NCI-H1417 (cell line): ENCODE measurements at places on chromosomes 11 and 22.

- DNase-seq, result no peak
Measured at GRCh38 chr11:132008872-132009271, 638.5 kb downstream of the NTM start.

GRCh38 chr11:209275-210121 is 2.0 kb downstream of the RIC8A start:
- DNase-seq, result no peak

DNA sequence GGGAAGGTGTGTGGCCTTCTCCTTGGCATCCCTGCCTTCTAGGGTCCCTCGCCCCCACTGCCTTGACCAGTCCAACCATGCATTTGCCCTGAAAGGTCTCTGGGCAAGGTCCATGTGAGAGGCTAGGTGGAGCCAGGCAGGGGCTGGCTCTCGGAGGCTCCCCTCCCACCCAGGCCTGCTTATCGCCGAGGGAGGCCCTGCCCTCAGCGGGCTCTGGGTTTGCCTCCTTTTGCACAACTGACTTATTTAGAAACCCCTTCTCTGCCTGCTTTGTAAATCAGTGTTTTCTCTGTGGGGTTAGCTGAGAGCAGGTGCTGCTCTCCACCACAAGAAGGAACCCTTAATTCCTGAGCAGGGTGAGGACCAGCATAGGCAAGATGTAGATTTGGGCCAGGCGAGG is 47.7 kb downstream of the CD82 start:
- no peak for DNase-seq

- DNase-seq, result no peak
Measured at GRCh38 chr22:38305471-38306448, 11.5 kb downstream of the CSNK1E start.

DNA sequence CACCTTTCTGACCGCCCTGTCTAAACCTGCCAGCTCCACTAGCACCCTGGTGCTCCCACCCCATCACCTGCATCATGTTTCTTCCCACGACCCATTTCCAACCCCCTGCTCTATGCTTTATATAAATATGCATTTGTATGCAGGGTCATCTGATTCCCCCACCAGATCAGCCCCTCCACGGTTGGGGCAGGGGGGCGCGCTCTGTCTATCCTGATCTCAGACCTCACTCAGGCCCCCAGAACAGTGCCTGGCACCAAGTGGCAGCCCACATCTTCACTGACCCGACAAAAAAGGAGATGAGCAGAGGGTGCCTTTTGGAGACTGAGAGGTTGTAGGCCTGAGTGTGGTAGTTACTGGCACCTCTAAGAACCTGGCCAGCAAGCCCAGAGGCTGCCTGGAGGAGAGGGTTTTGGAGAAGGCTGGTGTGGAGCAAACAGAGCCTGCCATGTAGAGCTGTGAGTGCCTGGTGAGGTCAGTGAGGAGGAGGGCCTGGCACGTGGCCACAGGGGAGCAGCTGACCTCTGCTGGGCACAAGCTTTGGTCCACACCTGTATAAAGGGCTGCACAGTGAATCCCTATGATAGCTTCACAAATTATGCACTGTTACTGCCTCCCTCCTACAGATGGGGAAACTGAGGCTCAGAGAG is 86.3 kb upstream of the RTL6 start:
- no peak for DNase-seq

DNA sequence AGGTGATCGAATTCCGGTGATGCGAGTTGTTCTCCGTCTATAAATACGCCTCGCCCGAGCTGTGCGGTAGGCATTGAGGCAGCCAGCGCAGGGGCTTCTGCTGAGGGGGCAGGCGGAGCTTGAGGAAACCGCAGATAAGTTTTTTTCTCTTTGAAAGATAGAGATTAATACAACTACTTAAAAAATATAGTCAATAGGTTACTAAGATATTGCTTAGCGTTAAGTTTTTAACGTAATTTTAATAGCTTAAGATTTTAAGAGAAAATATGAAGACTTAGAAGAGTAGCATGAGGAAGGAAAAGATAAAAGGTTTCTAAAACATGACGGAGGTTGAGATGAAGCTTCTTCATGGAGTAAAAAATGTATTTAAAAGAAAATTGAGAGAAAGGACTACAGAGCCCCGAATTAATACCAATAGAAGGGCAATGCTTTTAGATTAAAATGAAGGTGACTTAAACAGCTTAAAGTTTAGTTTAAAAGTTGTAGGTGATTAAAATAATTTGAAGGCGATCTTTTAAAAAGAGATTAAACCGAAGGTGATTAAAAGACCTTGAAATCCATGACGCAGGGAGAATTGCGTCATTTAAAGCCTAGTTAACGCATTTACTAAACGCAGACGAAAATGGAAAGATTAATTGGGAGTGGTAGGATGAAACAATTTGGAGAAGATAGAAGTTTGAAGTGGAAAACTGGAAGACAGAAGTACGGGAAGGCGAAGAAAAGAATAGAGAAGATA is at the start of gene MALAT1:
Gene MALAT1, plus strand, starts transcription at position 69 of the 736 bp plus-strand sequence.
- DNase-seq, result peak; percentile 93

DNA sequence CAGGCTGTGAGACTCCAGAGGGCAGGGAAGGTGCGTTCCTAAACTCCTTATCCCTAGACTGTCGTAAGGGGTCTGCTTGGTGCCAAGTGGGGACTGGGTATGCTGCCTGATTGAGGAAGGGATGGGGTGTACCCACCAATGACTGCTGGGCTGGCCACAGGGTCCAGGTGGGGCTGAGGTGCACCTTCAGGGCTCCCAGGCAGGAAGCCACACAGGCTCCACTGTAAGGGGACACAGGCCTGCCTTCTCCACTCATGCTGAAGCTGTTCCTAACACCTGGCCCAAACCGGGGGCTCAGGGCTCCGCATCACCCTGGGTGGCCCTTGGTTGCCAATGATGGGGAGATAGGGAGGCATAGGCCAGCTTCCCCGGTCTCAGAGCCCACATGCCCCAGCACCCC is 20.4 kb downstream of the CABP7 start:
- no peak for DNase-seq

- DNase-seq, result peak; percentile 100
Measured at GRCh38 chr11:9573052-9573774, at the start of gene WEE1. WEE1 (plus strand) TSS chr11:9573670; CDS start chr11:9573934, 264 bp downstream.

DNA sequence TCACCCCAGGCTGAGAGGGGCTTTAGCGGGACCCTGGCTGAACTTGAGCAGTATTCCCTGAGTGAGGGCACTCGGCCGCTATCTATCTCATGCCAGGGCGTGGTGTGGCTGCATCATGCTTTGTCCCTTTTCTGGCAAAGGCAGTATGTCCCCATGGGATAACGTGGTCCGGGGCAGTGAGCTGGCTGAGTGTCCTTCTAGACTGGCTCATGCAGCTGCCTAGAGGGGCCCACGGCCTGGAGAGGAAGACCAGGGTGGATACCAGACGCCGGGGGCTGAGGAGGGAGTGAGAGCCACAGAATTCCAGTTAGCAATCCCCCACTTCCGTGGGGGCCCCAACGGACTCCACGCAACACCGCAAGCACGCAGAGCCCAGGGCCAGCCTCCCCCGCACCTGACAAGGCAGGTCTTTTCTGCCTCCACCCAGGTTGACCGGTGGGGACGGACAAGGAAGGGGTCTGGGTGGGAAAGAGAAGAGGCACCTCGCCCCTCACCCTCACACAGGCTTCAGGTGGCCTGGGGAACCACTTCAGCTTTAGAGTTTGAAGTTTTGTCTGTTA is 15.5 kb downstream of the NFAM1 start:
- DNase-seq, result no peak

- no peak for DNase-seq
Measured at GRCh38 chr11:64156235-64157011, 9.5 kb downstream of the MACROD1 start.

GRCh38 chr11:119061256-119061655 is 4.3 kb upstream of the HYOU1 start:
- no peak for DNase-seq
